ENCODE measurements at places on chromosomes 16 and 17.
A peak's percentile ranks its signal among the peaks of the same experiment; 100 is the strongest.

DNA sequence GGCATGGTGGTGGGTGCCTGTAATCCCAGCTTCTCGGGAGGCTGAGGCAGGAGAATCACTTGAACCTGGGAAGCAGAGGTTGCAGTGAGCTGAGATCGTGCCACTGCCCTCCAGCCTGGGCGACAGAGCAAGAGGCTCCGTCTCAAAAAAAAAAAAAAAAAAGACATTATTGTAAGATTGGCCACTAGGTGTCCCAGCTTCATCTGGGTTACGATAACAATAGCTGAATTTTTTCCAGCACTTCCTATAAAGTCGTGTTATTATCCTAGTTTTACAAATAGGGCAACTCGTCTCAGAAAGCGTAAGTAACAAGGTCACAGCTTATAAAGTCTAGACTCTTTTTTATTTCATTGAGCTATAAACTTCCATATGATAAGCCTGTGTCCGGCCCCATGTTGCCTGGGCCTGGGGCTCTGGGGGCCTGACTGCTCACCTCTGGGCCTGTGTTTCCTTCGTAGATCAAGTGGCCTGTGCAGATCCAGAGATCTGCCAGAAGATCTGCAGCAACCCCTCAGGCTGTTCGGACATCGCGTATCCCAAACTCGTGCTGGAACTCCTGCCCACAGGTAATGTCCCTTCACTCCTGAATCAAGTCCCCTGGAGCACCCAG lies 60.5 kb downstream of the SLC5A11 start:
- H3K27me3 ChIP-seq, result no peaks in the 10 kb centered on the region
- H3K27ac ChIP-seq, result no peak overlapping the region
- DNase-seq, result no peak
- no peaks in the 10 kb centered on the region for H3K36me3 ChIP-seq
- H3K4me3 ChIP-seq, result no peak overlapping the region

DNA sequence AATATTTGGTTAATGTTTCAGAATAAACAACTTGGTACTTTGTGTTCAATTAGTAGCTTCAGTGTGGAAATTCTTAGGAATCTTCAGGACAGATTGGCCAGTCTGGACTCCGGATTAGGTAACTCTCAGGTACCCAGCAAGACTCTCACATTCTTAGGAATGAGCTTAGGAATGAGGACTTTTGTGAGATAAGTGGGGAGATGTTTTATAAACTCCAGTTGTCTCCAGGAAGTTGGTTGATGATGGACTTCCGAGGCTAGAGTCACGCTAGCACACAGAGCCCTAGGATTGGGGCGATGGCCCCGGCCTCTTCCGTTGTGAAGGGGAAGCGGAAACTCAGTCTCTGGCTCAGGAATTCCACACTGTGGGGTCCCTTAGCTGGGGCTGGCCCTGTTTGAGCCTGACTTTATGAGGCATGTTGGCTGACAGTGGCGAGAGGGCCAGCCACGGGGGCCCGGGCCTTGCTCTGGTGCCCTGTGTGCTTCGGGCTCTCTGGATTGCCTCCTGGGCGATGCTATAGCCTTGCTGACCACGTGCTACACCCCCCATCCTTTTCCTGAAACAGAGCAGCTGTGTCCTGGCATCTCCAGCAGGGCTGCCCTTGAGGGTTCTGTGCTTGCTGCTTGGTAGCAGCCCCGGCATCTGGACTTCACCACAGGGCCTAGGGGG lies 32.4 kb downstream of the RAB11FIP3 start:
- DNase-seq, result no peak
- H3K27ac ChIP-seq, result peak overlapping the region; percentile 6
- H3K27me3 ChIP-seq, result no peaks in the 10 kb centered on the region
- H3K4me1 ChIP-seq, result no peaks in the 10 kb centered on the region

DNA sequence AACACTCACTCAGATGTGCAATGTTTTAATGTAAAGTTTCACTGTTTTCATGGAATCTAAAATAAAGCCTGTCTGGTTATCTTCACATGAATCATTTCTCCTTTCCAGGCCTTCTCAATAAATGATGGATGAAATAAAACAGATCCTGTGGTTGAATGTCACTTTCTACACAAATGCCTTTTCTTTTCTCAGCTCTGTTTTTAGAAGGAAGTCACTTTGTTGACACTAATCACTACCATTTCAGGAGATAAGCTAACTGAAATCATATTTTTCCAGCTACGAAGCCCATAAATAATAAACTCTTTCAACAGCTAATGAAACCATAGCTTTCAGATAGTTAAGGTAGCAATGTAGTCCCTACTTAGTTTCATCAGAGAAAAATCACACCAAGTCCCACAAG lies 17.9 kb downstream of the NME2 start:
- H3K27ac ChIP-seq, result no peak overlapping the region
- H3K36me3 ChIP-seq, result peaks cover 43% of the 10 kb centered on the region
- no peaks in the 10 kb centered on the region for H3K27me3 ChIP-seq

DNA sequence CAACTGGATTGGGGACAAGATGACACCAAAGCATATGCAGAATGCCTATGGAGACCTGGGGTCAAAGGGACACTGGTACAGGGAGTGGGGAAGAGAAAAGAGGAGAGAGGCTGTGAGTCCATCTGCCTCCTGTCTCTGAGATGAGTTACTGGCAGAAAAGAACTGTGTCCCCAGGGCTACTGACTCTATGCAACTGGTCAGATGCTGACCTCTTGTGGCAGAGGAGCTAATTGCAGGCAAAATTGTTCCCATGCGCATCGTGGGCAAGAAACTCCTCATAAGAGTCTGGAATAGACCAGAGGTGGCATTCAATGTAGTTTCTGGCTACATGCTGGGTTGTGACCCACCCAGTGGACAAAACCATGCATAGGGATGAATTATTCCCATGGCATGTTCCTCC lies 26.1 kb upstream of the MLKL start:
- no peak overlapping the region for H3K4me3 ChIP-seq
- no peaks in the 10 kb centered on the region for H3K27me3 ChIP-seq
- peaks cover 14% of the 10 kb centered on the region for H3K4me1 ChIP-seq
- H3K36me3 ChIP-seq, result no peaks in the 10 kb centered on the region
- H3K27ac ChIP-seq, result no peak overlapping the region
- no peak for DNase-seq

DNA sequence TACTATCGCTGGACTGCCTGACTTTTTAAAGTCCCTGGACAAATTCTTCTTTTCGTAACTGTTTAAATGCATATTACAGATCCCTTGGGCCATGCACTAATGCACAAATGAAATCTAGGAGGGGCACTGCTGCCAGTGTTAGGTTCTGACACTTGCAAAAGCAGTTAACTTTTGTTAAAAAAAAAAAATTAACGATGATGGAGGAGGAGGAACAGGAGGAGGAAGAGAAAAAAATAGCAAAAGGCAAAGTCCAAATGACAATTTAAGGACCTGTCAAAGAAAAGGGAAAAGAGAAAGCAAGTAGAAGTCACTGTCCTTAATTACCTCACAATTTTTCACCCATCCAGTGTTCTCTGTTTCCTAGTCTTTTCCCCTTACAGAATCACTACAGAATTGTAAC lies 97.8 kb upstream of the CORO6 start:
- H3K27me3 ChIP-seq, result no peaks in the 10 kb centered on the region
- H3K27ac ChIP-seq, result no peak overlapping the region
- H3K36me3 ChIP-seq, result no peaks in the 10 kb centered on the region
- DNase-seq, result no peak

GRCh38 chr17:27247071-27247957 lies 46.6 kb upstream of the WSB1 start:
- no peak overlapping the region for H3K27ac ChIP-seq
- H3K27me3 ChIP-seq, result no peaks in the 10 kb centered on the region
- H3K4me3 ChIP-seq, result no peak overlapping the region
- H3K36me3 ChIP-seq, result no peaks in the 10 kb centered on the region
- DNase-seq, result no peak

- no peak overlapping the region for H3K4me3 ChIP-seq
- DNase-seq, result no peak
- no peaks in the 10 kb centered on the region for H3K27me3 ChIP-seq
- H3K27ac ChIP-seq, result no peak overlapping the region
- no peaks in the 10 kb centered on the region for H3K36me3 ChIP-seq
These were observed 25.9 kb upstream of the SPNS3 start for GRCh38 chr17:4407851-4408250.

DNA sequence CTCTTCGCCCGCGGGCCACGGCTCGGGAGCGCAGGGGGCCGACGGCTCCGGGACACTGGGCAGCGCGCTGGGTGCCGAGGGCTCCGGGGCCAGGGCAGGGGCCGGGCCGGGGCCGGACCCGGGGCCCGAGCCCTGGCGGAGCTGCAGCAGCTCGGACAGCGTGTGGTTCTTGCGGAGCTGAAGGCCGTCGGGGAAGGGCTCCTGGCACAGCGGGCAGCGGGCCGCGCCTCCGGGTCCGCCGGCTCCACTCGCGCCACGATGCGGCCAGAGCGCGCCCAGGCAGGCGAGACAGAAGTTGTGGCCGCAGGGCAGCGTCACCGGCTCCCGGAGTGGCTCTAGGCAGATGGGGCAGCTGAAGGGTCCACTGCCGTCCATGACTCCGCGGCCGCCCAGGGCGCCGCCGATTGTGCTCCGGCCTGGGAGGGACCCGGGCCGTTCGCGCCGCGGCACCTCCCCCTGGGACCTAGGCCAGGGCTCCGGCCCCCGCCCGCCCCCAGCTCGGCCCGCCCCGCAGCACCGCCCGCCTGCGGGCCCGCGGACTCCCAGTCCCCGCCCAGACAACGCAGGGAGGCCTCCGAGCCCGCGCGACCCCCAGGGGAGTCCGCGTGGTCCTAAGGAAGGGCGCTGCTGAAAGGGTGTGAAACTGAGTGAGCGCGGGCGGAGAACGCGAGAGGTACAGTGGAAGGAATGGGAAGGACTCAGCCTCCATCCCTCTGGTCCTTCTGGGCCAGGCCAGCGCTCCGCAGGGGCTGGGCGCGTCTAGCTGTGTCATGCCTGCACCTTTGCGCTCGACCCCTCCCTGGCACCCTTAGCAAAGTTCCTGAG lies at the start of gene TRIM47:
Gene TRIM47, minus strand, starts transcription at position 408 of the 825 bp plus-strand sequence. Its CDS starts 33 bp downstream, at position 375.
- peak within 1 kb of the TSS; percentile 96 for H3K27ac ChIP-seq
- peaks cover 18% of the 10 kb centered on the region for H3K4me1 ChIP-seq
- DNase-seq, result peak; percentile 74
- H3K27me3 ChIP-seq, result no peaks in the 10 kb centered on the region
- peak within 1 kb of the TSS; percentile 49 for H3K4me3 ChIP-seq
- H3K36me3 ChIP-seq, result peaks cover 18% of the 10 kb centered on the region

DNA sequence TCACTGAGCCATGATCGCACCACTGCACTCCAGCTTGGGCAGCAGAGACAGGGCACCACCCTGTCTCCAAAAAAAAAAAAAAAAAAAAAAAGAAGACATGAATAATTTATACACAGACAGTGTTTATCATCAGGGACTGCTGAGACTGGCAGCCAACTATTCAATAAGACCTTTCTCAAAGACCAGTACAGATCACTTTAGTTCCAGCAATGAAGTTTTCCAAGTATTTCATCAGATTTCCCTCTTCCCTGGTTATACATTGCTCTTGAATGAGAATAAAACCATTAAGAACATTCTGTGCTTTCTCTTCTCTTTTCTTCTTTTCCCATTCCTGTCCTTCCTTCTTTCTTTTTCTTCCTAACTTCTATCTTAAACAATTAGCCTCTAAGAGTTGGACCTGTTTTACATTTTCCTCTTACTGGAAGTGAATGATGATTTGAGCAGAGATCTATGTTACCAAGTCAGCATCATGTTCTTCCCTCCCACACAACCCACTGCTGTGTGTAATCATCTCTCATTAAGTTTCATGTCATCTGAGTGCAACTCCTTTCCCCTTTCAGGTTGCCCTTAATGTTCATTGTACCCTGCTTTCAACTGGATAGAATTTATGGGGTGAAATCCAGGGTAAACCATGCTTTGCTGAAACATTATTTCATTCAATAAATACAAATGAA lies 35.9 kb upstream of the SMIM36 start:
- H3K4me1 ChIP-seq, result no peaks in the 10 kb centered on the region
- no peak overlapping the region for H3K4me3 ChIP-seq
- DNase-seq, result no peak
- no peaks in the 10 kb centered on the region for H3K36me3 ChIP-seq
- no peak overlapping the region for H3K27ac ChIP-seq

DNA sequence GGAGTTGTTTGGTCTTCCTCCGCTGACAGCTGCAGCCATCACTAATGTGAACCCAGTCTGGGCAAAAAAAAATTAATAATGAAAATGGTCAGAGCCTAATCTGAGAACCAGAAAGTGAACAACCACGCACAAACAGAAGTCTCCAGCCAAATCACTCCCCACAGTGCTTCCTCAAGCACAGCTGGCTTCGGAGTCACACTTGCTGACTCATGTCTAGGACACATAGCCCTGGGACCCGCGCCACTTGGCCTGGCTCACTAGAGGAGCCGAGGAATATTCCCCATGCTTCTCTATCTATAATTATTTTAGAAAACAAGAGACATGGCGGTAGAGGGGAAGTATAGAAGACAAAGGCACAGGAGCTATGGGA lies 109.1 kb downstream of the ZFHX3 start:
- no peak overlapping the region for H3K27ac ChIP-seq
- no peak for DNase-seq
- H3K4me3 ChIP-seq, result no peak overlapping the region

DNA sequence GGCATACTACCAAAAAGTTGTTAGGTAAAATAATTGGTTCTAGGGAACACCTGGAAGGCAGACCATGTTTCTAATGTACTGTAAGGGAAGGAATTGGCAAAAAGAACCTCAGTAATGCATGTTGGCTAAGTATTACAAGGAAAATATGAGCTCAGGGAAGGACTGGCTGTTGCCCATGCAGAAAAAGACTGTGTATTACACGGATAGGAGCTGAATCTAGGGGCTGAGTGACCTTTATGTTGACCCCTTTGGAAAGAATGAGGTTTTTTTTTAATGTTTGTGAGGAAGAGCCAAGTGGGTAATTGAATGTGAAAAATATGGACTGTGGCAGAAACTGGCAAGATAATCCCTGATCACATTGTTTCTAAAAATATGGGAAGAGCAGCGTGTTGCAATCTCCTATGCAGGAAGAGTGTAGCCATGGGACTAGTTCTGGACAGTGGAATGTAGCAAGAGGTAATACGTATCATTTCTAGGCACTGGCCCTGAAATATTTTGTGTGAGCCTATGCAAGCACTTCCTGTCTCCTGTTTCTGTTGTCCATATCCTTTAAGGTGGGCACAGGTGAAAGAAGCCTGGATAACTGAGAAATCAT lies 95.1 kb upstream of the CNTNAP4 start:
- no peak for DNase-seq
- H3K27me3 ChIP-seq, result no peaks in the 10 kb centered on the region
- no peak overlapping the region for H3K27ac ChIP-seq
- no peaks in the 10 kb centered on the region for H3K4me1 ChIP-seq
- H3K36me3 ChIP-seq, result no peaks in the 10 kb centered on the region

- H3K27ac ChIP-seq, result no peak overlapping the region
- H3K36me3 ChIP-seq, result no peaks in the 10 kb centered on the region
- DNase-seq, result no peak
- H3K4me1 ChIP-seq, result peaks cover 13% of the 10 kb centered on the region
These were observed 32.3 kb upstream of the PRKCA start for GRCh38 chr17:66270106-66270505.

- DNase-seq, result no peak
- H3K27ac ChIP-seq, result no peak overlapping the region
- no peaks in the 10 kb centered on the region for H3K36me3 ChIP-seq
- no peak overlapping the region for H3K4me3 ChIP-seq
- no peaks in the 10 kb centered on the region for H3K4me1 ChIP-seq
These were observed 81.4 kb upstream of the FOXF1 start for GRCh38 chr16:86428729-86429517.
